WTC11 (cell line): ENCODE measurements at places on chromosomes 4 and X. TPM values are rescaled to one million over a fixed set of nuclear protein-coding genes. Genes with fewer than 3 reads are reported as not detected.
A peak's percentile ranks its signal among the peaks of the same experiment; 100 is the strongest.

Gene PITX2
- total RNA-seq = 11.3 to 24.9 TPM (median 12.2 TPM) in 3 replicates

Gene MTMR8
- total RNA-seq = 3.8 to 7.1 TPM (median 6.1 TPM) in 3 replicates

Gene MED12
- 35.6 to 38.4 TPM (median 37.0 TPM) in 3 replicates for total RNA-seq

Gene PCDH11X
- total RNA-seq = 21.5 to 21.7 TPM (median 21.6 TPM) in 3 replicates

- H3K27me3 ChIP-seq = no peaks in the 10 kb centered on the region; the same call in 1 of the 2 replicates
- no peak overlapping the region for H3K4me3 ChIP-seq
- H3K4me1 ChIP-seq = 0 out of 2 replicates have a peak, but pooled peaks cover 2% of the 10 kb centered on the region
- no peaks in the 10 kb centered on the region for H3K36me3 ChIP-seq
- DNase-seq = no peak
Observed at GRCh38 chrX:99301990-99302389, 1108.1 kb downstream of the PCDH19 start.

DNA sequence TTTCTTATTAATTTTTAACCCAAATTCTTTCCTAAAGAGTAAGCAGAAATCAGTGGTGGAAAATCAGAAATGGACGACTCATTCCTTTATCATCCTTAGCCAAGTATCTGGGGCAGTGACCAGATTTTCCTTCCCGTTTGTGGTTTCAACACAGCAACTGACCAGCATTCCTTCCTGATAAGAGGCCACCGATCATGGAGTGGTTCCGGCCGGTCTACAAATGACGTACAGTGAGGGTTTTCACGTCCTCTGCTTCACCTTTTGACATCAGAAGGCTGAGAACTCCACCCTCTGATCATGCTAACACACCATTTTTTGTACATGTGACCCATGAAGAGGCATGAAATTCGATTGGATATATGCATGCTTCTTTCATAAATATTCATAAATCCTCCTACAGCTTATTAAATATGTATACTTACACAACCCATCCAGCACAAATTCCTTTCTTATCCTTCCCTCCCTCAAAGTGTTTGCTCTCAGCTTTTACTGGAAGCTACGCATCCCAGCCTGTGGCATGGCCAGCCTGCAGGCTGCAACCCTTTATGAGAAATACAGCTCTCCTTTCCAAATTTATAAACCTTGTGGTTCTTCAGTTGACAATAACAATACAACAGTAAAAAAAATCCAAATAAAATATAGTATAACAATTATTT lies 173.0 kb upstream of the CASK start:
- no peaks in the 10 kb centered on the region for H3K27me3 ChIP-seq
- no peak overlapping the region for H3K4me3 ChIP-seq
- no peak overlapping the region for H3K27ac ChIP-seq

GRCh38 chr4:169826634-169827187 lies 69.0 kb upstream of the HPF1 start:
- H3K27ac ChIP-seq = no peak overlapping the region
- H3K36me3 ChIP-seq = peaks cover 16% of the 10 kb centered on the region
- no peaks in the 10 kb centered on the region for H3K4me1 ChIP-seq
- no peak overlapping the region for H3K4me3 ChIP-seq
- no peak for DNase-seq
- H3K27me3 ChIP-seq = peaks cover 5% of the 10 kb centered on the region; the same call in 1 of the 2 replicates

DNA sequence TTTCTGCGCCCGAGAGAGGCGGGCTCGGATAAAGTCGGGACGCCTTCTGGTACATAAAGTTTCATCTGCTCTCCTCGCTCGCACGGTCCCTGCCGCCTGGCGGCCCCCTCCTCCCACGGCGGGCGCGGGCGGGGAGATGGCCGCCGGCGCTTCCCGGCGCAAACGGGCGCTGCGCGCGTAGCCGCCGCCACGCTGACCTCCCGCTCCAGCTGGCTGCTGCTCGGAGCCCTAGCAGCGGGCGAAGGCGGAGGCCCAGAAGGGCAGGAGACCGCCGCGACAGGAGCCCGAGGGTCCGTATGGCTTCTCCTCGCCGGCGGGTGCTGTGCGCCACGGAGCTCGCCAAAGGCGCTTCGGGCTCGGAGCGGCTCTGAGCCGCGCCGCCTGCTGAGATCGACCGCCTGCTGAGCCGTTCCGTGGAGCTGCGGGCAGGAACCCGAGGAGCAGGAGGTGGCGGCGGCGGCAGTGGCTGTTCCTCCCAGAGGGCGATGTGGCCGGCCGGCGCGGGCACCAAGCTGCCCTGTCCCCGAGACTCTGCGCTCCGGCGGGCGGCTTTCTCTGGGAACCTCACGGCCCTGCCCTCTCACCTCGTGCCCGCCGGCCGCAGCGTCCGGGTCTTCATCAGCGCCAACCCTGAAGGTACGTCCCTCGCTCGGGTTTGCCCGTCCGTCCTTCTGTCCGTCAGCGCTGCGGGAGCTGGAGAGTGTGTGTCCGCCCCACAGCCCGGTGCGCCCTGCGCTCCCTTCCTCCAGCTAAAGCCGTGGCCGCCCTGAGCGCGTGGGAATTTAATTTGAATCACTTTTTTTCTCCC lies at the start of gene NWD2:
NWD2 (plus strand) TSS at position 161 of the 808 bp plus-strand sequence; CDS start at position 486, 325 bp downstream.
- H3K4me1 ChIP-seq = peaks cover 27% of the 10 kb centered on the region
- H3K27ac ChIP-seq = no peak within 1 kb of the TSS
- peak; percentile 49 for DNase-seq
- H3K36me3 ChIP-seq = no peaks in the 10 kb centered on the region

DNA sequence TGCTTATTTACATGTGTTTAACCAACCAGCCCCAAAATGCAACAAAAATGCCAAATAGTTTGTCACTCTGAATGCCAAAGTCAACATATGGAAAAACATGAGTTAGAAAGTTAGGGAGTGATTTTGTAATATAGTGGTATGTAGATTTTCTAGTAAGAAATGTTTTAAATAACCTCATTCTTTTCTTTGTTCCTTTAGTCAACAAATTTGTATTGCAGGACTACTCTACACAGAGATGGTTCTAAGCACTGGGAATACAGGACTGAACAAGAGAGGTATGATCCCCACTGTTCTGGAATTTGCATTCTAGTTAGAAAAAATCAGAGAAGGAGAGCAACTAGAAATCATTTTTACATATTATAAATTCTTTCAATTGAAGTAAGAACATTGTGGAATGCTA lies 218.8 kb upstream of the ANXA10 start:
- H3K36me3 ChIP-seq = peaks cover 25% of the 10 kb centered on the region
- H3K27me3 ChIP-seq = peaks cover 6% of the 10 kb centered on the region
- DNase-seq = no peak
